ENCODE measurements at places on chromosomes 3 and 15.

DNA sequence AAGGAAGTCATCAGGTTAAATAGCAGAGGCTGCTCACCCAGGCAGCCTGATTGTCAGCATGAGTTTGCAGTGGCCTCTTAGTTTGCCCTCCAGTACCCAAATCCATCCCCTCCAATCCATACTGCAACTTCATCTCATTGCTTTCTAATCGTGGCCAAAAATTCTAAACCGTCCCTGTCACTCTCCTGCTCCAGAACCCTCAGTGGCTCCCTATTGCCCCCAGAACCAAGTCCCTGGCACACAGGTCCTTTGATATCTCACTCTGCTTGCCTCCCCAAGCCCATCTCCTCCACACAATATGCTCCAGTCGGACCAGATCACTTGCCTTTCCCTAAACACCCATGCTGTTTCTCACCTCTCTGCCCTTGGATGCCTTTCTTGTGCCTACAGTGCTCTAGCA lies 49.7 kb downstream of the ST8SIA2 start:
- DNase-seq = no peak

DNA sequence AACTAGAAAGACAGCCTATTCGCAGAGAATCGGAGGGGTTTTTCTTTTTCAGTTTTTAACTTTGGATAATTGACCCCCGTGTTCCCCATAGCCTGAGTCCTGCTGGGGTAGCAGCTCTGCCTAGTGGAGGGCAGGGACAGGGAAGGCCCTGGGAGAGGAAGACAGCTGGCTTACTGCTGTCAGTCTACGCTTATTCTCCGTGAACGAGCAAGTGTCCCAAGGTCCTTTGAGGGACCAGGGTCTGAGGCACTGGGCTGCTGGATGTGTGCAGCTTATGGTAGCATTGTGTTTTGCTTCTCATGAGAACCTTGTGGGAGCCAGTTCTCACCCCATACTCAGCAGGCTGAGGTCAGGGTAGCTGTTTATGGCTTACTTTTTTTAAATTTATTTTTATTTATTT lies 3.0 kb downstream of the LIMD1 start:
- DNase-seq = no peak

DNA sequence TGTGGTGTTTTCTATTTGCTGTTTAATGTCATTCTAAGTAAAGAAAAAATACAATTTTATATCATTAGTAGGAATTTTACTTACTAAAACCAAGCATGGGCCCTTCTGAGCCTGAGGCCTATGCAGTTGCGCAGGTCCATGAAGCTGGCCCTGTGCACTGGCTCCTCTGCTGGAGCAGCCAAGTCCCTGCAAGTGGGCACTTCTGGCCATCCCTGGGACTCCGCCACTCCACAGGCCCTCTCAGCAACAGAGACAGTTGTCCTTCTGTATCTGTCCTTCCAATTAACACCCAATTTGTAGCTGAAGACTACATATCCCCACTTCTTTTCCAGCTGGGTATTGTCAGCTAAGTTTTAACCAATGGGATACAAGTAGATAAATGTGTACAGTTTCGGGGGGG lies 49.9 kb upstream of the RYK start:
- DNase-seq = no peak

GRCh38 chr3:193809106-193809505 lies 216.1 kb downstream of the OPA1 start:
- DNase-seq = no peak

- DNase-seq = peak; percentile 57
These were observed 976 bp upstream of the NUP210 start for GRCh38 chr3:13420831-13421765.

DNA sequence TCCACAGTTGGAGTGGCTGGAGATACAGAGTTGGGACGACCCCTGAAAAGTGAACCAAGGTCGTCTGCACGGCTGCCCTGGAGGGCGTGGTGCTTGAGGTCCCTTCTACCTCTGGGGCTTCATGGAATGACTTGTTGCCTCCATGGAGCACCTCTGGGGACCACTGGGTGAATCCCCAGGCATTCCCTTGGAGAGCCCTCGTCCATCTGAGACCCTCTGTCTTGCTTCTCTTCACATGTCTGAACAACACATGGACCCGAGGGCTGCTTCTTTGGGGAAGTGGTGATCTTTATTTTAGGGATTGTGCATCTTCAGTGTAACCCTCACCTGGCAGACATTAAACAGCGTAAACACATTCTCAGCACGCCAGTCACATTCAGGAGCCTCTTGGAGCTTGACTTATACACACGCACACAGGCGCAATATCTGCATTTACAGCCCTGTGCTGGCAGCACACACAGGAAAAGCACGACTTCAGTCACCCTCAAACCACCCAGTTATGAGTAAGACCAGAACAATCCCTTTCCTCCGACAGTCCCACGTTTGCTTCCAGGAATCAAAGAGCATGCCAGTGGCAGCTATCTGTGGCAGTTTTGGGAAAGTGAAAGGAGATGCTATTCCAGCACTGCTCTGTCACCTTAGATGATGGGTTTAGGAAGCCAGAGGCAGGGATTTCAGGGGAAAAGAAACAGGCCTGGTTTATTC lies 12.6 kb downstream of the FAM107A start:
- no peak for DNase-seq

DNA sequence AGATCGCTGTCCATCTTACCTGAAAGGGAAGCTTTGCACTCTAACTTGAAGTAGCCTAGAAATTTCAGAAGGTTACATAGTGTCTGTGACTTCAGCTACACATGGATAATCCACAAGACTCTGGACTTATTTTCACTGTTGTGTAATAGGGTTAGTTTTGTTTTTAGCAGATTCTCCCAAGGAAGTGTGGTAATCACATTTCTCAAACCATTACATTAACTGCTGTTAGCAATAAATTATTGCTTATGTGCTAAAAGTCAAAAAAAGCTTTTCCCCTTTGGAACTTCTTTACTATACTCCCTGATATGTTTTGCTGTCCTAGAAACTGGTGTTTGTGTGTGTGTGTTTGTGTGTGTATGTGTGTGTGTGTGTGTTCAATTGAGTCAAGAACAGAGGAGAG lies 351.8 kb upstream of the TPRG1 start:
- DNase-seq = peak; percentile 93

GRCh38 chr3:198070871-198071270 lies 110.9 kb downstream of the LMLN start:
- no peak for DNase-seq

GRCh38 chr15:48222627-48223026 lies 16.5 kb downstream of the SLC12A1 start:
- DNase-seq = no peak

GRCh38 chr3:45498532-45498931 lies 96.0 kb upstream of the LIMD1 start:
- no peak for DNase-seq

DNA sequence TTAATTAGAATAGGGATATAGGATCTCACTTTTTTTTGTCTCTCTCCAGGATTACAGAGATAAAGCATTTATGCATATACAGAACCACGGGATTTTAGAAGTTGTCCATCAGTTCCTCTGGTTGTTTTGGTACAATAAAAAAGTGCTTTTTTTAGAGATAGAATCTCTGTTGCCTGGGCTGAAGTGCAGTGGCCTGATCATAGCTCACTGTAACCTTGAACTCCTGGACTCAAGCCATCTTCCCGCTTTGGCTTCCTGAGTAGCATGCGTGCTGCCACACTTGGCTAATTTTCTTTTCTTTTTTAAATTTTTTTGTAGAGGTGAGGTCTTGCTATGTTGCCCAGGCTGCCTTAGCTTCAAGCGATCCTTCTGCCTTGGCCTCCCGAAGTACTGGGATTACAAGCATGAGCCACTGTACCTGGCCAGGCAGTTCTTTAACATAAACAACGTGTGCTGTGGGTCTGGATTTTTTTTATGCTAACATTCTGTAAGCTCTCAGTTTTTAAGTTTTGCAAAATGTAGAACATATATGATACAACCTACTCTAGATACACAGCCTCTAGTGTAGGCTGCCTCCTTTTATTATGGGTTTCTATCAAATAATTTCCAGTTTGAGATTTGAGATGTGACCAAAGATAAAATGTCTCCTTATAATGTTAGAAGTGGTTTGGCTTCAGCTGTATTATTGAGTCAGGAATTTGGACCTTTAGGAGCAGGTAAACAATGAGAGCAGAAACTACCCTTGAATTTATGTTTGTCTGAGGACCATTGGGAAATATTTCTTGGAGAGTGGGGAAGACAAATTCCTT lies 57.4 kb upstream of the ULK4 start:
- DNase-seq = no peak

GRCh38 chr15:52233405-52233804 lies 42.2 kb upstream of the GNB5 start:
- DNase-seq = peak; percentile 44
